ENCODE measurements at places on chromosomes 2 and 18.

DNA sequence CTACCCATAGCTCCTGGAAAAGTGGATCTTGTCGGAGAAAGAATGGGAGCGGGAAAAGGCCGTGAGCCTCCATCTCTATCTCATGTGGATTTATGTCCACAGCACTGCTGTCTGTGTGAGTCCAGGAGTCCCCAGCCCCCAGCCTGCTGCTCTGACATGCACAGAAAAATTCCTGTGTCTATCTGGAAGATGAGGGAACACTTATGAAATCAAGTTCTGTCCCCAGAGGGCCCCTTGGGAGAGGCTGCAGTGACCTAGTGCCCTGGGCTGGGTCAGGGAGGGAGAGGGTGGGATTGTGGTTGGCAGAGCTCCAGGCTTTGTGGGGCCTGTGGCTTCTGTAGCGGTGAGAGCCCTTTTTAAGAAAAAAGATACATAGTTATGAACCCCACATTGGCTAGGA lies 37.6 kb downstream of the HJURP start:
- DNase-seq = no peak

GRCh38 chr2:66095820-66096345 lies 339.0 kb upstream of the MEIS1 start:
- DNase-seq = no peak

GRCh38 chr2:107817378-107817777 lies 9.3 kb upstream of the RGPD4 start:
- no peak for DNase-seq

DNA sequence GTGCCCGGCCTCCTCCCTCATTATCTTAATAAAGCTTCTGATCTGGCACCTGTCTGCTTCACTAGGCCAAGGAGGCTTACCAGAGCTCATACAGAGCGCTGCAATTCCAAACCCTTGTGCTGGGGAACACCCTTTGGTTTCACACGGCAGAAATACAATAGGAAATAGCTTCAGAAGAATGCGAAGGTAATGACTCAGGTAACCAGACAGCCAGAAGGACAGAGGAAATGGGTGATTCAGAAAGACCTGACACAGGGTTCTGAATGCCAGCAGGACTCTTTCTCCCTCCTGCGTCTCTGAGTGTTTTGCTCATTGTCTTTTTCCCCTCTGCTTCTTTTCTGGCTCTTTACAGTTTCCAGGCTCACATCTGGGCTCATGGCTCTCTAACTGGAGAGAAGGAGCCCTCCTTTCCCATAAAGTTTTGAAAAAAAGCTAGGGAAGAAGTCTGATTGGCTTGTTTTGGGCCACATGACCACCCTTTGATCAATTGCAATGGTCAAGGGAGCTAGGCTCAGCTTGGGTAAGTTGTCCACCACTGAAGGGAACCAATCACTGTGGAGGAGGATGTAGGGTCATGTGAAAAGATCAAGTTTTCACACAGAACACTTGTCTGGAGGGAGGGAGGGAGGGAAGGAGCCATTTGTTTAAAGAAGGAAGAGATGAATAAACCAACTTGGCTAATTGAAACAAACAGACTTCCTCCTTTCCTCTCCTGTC lies 90.5 kb upstream of the UPP2 start:
- no peak for DNase-seq

- peak; percentile 70 for DNase-seq
These were observed 9.0 kb downstream of the SERTAD2 start for GRCh38 chr2:64644458-64645382.

DNA sequence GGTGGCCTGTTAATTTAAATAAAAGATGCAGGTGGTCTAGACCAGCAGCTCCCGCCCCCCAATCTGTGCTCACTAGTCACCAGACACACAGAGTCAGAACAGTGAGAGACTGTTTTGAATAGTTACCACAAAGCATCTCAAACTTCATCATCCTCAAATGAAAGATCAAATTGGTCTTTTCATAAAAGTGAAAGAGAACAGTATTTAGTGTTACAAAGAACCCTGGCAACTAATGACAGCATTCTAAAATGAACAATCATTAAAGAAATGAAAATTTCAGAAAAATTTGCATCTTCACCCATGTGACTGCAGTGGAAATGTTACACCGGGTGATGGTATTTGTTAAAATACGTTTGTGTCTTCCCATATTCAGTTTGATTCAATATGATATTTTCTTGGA lies 65.5 kb upstream of the PMAIP1 start:
- DNase-seq = no peak

GRCh38 chr2:235044501-235045271 lies 92.9 kb downstream of the SH3BP4 start:
- DNase-seq = no peak

DNA sequence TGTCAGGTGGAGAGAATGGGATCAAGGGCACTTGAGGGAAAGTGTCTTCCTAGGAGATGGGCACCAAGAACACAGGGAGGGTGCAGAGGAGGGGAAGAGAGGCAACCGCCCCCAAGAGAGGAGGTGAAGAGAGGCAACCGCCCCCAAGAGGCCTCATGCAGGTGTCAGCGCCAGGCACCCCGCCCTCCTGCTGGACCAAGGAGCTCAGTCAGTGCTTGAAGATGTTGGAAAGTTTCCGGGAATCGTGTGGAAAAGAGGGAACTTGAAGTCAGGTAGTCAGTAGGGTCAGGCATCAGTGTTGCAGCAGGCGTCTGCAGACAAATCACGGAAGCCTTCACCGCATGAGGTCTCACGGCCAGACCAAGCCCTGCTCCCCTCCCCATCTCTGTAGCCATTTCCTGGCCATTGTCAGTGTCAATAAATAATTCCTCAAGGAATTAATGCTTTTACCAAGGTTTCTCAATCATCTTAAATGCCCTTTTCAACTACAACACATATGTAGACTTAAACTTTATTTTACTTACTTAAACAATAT lies 353.1 kb downstream of the EIPR1 start:
- DNase-seq = no peak

GRCh38 chr2:127117603-127118002 lies 10.6 kb upstream of the BIN1 start:
- DNase-seq = no peak

GRCh38 chr18:43581936-43582519 lies 304.7 kb upstream of the SYT4 start:
- DNase-seq = no peak

DNA sequence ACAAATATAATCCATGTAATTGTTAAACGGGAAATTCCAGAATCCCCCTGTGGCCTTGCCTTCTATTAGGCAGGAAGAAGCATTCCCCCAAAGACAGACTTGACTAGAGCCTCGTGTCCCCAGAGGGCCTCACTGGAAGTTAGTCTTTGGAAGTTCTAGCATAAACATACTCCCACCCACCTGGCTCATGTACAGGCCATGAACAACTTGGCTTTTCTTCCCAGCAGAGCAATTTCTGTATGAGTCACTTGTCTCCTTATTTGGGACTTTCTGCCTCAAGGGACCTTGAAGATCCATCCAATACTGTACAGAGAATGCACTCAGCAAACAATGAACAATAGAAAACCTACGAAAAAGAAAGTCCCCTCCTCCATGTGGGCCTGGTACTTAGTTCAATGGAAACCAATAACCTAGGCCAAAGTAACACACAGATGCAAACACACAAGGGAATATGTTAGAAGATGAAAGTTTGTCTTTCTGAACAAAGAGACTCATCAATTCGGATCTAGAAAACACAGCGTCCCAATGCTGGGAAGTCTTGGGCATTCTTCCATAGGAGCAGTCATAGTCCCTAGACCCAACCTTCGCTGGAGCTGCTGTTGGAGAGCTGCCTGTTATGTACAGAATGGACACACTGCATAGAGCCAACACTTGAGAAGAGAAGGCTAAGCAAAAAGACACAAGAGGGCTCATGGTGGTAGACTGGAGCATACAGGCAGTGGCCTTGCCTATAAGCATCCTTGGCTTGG lies 303.5 kb downstream of the HRH4 start:
- peak; percentile 81 for DNase-seq

GRCh38 chr2:231546014-231546715 lies 15.9 kb upstream of the NMUR1 start:
- DNase-seq = no peak

GRCh38 chr2:230677201-230677946 lies 35.3 kb upstream of the CAB39 start:
- DNase-seq = no peak

DNA sequence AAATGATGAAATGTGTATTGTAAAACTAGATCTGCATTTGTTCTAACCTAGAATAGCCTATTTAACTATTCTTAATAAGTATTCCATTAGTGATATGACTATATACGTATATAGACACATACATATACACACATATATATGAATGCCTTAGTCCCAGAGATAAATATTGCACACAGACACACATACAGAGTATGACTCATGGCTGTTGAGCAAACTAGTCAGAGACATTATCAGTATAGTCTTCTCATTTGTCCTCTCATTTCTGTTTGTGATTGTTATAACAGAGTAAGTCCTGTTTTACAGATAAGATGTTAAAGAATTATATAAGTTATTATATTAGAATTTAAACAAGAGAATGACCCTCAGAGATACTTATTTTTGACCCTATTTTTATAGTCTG lies 202.5 kb downstream of the CCDC102B start:
- DNase-seq = no peak

DNA sequence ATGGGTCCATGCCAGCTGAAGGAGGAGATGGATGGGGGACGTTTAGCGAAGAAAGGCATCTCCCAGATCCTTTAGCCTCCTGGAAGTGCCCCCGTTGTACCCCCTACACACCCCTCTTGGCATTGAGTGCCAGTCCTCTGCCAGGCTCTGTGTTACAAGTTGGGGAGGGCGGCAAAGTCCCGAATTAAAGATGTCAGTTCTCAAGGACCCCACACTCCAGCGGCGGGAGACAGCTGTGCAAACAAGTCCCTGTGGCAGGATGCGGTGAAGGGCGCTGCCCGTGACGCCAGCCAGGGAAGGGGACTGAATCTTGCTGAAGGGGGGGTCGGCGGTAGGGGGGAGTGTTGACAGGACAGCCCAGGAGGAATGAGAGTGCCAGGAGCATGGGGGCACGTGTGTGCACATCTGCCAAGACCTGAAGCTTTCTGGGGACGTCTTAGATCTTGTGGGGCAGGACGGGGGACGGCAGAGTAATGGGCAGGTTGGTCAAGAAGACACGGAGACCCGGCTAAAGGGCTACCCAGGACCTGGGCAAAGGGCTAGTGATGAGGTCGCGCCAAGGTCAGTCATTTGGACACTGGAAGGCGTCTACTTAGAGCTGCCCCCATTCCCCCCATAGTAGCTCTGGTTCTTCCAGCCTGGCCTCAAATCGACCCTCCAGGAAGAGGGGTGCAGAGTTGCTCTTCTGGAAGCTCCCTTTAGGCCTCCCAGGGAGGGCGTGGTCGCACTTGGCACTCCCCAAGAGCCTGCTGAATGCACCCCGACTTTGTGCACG lies 2.8 kb upstream of the CTDSP1 start:
- no peak for DNase-seq

GRCh38 chr18:24988253-24988840 lies 363.6 kb downstream of the ZNF521 start:
- DNase-seq = no peak

GRCh38 chr2:173841110-173841509 lies 124.1 kb downstream of the SP3 start:
- no peak for DNase-seq

GRCh38 chr18:11739893-11740292 lies 50.8 kb downstream of the GNAL start:
- no peak for DNase-seq

DNA sequence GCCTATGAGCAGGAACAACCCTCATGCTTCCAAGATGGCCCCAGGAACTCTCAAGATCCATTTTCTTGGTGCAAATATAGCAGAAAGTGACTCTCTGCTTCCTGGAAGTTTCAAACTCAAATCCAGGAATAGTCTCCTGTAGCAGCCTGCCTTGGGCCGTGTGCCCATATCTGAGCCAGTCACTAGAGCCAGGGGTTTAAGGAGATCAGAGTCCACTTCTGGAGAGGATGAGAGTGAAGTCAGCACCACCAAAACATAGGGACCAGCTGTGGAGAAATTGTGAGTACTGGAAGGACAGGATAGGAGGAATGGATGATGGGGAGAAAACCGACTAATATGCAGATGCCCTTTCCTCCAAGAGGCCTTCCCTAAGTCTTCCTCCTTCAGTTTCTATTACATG lies 33.2 kb downstream of the PSD4 start:
- DNase-seq = no peak

GRCh38 chr2:137091704-137092103 lies 326.4 kb downstream of the THSD7B start:
- DNase-seq = no peak

GRCh38 chr2:95388091-95388692 lies 14.3 kb upstream of the FAHD2A start:
- no peak for DNase-seq

DNA sequence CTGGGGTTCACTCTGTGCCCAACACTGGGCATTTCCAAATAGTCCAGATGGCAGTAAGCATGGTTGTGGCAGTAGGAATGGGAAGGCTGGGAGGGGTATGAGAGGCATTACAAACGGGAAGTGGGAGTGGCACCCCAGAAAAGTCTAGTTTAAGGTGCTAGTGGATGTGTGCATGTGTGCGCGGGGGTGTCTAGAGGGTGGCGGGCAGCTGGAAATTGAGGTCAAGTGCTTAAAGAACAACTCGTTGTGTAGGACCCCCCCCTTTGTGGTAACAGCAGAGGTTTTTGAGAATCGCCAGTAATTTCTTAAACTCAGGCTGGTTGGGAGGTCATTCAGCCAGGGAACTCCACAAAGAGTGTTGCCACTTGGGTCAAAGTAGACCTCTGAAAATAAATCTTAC lies 69.9 kb downstream of the RHBDD1 start:
- no peak for DNase-seq
